OCI-LY7 (cell line): ENCODE measurements at places on chromosomes 12 and 14. TPM values are rescaled to one million over a fixed set of nuclear protein-coding genes. Genes with fewer than 3 reads are reported as not detected.
A peak's percentile ranks its signal among the peaks of the same experiment; 100 is the strongest.

DNA sequence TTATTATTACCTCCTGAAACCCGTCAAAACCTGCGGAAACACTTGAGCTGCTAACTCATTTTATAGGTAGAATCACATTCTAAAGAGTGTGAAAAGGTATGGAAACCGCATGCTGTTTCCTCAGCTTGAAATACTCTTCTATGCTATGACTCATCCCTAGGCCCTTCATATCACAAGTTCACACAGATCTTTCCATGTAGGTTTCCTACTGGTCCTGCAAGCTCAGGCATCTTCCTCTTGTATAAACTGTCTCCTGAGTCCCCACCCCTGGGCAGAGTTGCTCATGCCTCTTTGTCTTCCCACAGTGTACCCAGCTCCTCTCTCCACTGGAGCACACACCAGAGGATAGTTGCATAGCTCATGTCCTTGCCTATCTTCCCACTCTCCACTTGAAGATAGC is 84.7 kb downstream of the CMAS start:
- no peak for DNase-seq

DNA sequence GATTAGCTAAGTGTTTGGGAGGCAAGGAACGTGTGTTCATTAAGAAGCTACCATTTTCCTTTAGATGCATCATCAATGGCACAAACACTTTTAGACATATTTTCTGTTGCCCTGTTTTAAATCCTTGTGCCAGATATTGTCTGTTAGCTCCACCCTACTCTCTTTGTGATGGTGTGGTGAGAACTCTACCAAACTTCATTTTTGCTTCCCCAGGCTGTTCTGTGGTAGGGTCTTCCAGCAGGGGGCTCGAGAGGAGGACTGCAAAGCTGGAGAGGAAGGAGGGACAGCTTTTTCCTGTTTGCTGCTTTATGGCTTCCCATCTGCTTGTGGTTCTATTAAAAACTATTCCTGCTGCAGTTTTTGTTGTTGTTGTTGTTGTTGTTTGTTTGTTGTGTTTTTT is 23.8 kb upstream of the STRAP start:
- no peak for DNase-seq

- no peak for DNase-seq
Measured at GRCh38 chr12:89228491-89228890, 123.8 kb downstream of the DUSP6 start.

DNA sequence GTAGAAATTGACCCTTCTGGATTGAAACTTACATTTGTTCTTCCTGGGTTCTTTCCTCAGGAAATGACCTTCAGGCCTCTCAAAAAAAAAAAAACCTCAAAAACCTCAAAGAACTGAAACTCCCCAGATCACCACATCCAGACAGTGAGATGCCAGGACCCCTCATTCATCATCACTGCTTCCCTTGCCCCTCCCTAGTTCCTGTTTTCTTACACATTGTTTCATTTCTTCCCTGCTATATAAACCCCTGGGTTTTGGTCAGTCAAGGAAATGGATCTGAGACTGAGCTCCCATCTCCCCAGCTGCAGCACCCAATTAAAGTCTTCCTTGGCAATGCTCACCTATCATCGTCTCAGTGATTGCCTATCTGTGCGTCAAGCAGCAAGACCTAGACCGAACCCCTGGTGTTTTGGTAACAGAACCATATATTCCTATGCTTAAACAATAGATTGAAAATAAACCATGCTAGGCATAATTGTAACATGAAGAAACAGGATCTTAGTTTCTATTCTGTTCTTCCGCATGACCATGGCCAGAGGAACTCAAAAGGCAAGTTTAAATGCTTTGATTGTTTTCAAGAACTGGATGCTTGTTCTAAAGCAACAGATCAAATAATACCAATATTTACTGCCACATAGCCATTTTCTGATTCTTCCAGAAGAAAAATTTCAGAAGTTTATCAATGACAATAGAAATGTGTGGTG is 108.0 kb upstream of the MAX start:
- DNase-seq: peak; percentile 73

DNA sequence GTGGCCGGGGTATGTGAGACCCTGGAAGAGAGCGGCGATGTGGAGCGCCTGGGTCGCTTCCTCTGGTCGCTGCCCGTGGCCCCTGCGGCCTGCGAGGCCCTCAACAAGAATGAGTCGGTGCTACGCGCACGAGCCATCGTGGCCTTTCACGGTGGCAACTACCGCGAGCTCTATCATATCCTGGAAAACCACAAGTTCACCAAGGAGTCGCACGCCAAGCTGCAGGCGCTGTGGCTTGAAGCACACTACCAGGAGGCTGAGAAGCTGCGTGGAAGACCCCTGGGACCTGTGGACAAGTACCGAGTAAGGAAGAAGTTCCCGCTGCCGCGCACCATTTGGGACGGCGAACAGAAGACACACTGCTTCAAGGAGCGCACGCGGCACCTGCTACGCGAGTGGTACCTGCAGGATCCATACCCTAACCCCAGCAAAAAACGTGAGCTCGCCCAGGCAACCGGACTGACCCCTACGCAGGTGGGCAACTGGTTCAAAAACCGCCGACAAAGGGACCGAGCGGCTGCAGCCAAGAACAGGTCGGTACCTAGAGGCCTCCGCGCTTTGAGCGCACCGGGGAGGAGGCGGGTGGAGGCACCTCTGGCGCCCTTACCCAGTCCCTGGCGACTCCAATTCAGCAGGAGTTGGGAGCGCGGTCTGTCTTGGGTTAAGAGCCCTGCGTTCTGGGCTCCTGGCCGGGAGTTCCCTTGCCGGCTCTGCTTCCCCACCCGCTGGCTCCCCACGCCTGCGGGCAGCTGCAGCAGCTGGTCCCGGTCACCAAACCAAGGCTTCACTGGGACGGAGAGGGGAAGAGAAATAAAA is 700 bp downstream of the SIX6 start:
- DNase-seq: no peak

DNA sequence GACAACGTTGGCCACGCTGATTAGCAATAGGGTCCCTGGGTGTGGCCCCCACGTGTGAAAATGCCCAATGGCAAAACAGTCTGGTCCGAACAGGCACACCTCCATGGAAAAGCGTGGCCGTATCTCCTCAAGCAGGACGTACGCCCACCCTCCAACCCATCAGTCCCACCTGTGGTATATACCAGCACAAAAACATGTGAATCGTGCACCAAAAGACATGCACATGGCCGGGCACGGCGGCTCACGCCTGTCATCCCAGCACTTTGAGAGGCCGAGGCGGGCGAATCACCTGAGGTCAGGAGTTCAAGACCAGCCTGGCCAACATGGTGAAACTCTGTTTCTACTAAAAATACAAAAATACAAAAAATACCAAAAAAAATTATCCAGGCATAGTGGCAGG is 14.9 kb upstream of the SFSWAP start:
- no peak for DNase-seq

SLC25A47 gene
- not detected in 2 replicates for total RNA-seq

GRCh38 chr12:100799770-100800169 is 5.2 kb downstream of the ANO4 start:
- no peak for DNase-seq

B4GALNT3 gene
- total RNA-seq: 5.0 and 5.4 TPM in 2 replicates

- DNase-seq: no peak
Measured at GRCh38 chr12:79291711-79292110, 399.1 kb downstream of the PAWR start.

GRCh38 chr12:11642785-11643184 is 6.7 kb upstream of the ETV6 start:
- DNase-seq: no peak

DNA sequence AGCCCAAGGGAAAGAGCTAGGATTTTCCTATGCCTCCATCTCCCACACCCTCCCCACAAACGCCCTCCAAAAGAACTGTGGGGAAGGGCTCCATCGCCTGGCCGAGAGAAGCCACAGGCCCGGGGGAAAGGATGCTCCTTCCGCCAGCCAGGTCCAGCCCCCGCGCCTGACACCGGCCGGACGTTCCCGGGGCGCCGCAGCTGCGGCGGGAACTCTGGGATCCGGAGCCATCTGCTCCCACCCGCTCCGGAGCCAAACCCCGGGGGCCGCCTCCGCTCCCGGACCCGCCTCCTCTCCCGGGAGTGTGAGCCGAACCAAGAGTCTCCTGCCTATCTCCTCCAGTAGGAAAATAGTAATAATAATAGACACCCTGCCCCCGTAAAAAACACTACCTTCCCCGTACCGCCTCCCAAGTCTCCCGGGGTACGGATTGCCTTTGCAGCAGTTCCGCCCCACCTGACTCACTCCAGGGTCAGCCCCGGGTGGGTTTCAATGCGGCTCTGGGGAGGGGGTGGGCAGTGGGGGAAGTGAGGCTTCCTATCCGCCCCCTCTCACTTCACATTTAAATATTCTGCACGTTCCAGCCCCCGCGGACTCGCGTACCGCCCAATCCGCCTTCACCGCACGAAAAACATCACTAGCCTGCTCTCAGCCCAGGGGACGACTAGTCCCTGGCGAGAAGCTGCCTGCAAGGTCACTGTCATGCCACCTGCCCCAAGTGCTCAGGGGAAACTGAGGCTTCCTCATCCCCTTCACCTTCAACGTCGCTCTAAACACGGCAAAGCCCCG is 2.4 kb downstream of the AGAP2 start:
- DNase-seq: no peak

HOXC11 gene
- total RNA-seq: 2.7 and 3.8 TPM in 2 replicates

- no peak for DNase-seq
Measured at GRCh38 chr12:56722832-56723231, 2.3 kb downstream of the NACA start.

STYK1 gene
- total RNA-seq: 0.11 TPM in 1 of 2 replicates, not detected in the other
